Motor neuron (in vitro differentiated cells): ENCODE measurements at places on chromosomes 7 and 10. TPM values are rescaled to one million over a fixed set of nuclear protein-coding genes. Genes with fewer than 3 reads are reported as not detected.

The LLCFC1 gene
- 0.67 TPM in 1 of 2 replicates, not detected in the other for total RNA-seq

DNA sequence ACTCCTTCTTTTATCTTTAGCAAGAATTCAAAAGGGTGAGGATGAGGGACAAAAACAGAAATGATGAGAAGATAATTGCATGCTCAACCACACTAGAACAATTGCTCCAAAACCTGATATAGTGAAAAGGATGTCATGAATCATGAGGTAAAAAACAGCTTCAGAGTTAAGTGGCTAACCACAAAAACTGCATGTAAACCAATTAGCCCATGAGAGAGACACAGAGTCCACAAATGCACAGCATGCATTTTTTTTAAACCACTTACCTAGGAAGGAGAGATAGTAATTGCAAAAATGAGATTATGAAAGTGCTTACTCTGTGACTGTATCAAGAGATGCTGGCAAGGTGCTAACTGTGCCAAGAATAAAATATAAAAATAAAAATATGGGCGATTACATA, 132.9 kb downstream of the MBL2 start:
- no peak for ATAC-seq

The TPK1 gene
- total RNA-seq = 3.9 and 4.9 TPM in 2 replicates

GRCh38 chr7:4882169-4883032, 1.1 kb downstream of the RADIL start:
- ATAC-seq = peak; percentile 53

DNA sequence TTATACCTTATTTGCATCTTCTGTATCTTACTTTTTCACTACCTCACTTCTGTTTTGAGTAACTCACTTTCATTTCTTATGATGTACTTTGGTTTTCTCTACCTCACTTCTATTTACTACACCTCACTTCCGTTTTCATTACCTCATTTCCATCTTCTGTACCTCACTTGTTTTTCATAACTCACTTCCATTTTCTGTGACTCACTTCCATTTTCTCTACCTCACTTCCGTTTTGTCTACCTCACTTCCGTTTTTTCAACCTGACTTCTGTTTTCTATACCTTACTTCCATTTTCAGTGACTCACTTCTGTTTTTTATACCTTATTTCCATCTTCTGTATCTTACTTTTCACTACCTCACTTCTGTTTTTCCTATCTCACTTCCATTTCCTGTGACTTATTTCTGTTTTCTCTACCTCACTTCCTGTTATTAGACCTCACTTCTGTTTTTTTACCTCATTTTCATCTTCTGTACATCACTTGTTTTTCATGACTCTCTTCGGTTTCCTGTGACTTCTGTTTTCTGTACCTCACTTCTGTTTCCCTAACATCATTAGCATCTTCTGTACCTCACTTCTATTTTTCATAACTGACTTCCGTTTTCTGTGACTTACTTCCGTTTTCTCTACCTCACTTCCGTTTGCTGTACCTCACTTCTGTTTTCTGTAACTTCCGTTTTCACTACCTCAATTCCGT, 493.1 kb upstream of the AKR1E2 start:
- ATAC-seq = no peak

DNA sequence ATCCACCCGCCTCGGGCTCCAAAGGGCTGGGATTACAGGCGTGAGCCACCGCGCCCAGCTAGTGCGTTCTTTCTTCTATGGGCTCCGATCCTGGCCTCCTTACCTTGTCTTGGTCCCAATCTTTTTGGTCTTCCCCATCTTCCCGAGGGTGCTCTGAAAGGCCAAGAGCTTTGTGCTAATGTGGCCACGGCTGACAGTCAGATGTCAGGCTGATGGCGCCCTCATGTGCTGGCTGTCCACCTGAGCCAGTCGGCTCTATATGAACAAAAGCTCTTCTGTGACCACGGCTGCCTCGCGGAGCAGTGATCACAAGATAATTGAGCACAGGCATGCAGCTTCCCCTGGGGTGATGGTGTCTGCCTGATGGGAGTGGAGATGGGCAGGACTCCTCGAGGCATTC, 11.0 kb upstream of the AHCYL2 start:
- peak; percentile 69 for ATAC-seq

The ZNF438 gene
- 3.5 and 3.6 TPM in 2 replicates for total RNA-seq

- ATAC-seq = no peak
These were observed 23.1 kb downstream of the RCC1L start for GRCh38 chr7:75050501-75050900.

DNA sequence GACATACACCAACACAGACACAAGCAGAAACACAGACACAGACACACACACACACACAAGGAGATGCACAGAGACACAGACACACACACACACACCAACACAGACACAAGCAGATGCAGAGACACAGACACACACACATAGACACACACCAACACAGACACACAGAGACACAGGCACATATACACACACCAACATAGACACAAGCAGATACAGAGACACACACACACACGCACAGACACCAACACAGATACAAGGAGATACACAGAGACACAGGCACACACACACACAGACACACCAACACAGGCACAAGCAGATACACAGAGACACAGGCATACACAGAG, 347.2 kb upstream of the KLF6 start:
- no peak for ATAC-seq

The SPDYE8 gene
- 0.93 and 1.2 TPM in 2 replicates for total RNA-seq

The ITPRID1 gene
- 0.06 TPM in 1 of 2 replicates, not detected in the other for total RNA-seq

GRCh38 chr7:47149208-47149839, 432.6 kb downstream of the TNS3 start:
- no peak for ATAC-seq

GRCh38 chr7:155682484-155682883, 38.0 kb downstream of the RBM33 start:
- no peak for ATAC-seq

The SMKR1 gene
- 2.8 and 4.4 TPM in 2 replicates for total RNA-seq

GRCh38 chr10:44180321-44181168, 204.4 kb downstream of the CXCL12 start:
- ATAC-seq = peak; percentile 66

The TRAPPC14 gene
- 20.4 and 21.2 TPM in 2 replicates for total RNA-seq

DNA sequence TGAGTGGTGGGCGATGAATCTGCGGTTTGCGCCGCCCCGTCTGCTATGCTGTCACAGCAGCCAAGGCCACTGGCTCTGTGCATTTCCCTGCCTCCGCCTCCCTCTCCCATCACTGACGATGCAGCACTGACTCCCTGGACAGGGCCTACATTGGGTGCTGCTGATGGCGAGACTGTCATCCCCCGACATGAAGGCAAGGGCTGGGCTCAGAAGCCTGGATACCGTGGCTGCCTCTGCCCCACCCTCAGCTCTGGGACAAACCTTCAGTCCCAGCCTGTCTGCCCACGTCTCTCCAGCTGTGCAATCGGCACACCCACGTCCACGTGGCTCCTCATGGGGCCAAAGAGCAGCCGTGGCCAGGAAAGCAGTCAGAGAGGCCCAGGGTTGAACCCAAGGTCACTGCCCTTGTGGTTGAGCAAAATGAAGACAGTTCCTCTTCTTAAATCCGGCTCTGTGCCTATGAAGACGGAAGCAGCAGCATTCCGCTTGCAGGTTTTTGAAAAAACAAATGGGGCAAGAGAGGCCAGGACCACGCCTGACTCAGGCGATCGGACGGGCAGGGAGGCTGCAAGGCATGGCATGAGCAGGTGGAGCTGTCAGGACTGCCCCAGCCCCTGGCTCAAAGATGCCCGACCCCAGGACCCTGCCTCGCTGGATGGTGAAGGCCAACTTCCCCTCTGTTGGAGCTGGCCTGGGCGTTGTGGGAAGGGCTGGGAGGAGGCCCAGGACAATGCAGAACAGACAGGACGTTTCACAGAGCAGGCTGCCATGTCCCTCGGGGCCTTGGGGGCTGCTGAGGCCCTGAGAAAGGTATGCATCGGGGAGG, 517.5 kb downstream of the DNAJB6 start:
- ATAC-seq = peak; percentile 43

The SFRP5 gene
- total RNA-seq = 0.63 and 0.98 TPM in 2 replicates

DNA sequence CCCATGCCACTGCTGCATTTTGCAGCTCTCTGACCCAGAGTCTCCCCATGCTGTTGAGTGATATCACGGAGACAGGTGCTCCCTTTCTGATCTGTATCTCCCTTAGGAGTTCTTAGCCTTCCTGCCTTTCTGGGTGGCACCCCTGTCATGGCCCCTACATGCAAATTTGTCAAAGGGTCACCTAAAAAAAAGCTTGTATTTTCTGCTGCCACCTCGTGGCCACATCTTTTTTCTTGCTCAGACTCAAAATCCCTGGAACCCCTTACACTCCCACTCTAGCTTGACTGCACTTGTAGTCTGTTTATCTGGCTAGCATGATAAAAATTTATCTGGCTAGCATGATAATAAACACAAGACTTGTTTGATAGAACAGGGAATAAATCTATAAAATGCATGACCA, 809.1 kb downstream of the SORCS1 start:
- no peak for ATAC-seq

- ATAC-seq = no peak
These were observed 26.4 kb downstream of the PDLIM1 start for GRCh38 chr10:95264227-95265051.

GRCh38 chr7:80637911-80638765, at the start of gene CD36:
Gene CD36 (plus strand): TSS chr7:80638642. CDS start chr7:80646741, 8,099 bp downstream.
- no peak for ATAC-seq

GRCh38 chr7:100466653-100467605, 2.9 kb upstream of the SPACDR start:
- ATAC-seq = no peak

DNA sequence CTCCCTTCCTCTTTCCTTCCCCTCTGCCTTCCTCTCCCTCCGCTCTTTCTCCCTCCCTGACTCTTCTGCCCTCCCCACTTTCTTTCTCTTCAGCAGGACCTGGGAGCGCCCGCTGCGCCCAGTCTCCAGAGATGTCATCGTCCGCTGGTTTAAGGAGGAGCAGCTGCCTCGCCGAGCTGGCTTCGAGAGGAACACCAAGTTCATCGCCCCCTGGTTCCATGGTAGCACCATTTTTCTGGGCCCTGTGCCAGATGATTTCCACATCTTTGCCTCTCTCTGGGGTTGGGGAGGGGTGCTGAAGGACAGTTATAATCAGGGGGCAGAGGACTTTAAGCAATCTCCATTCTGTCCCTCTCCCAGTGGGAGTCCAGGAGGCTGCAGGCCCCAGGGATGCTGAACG, 71.6 kb downstream of the SH2D4B start:
- ATAC-seq = no peak

DNA sequence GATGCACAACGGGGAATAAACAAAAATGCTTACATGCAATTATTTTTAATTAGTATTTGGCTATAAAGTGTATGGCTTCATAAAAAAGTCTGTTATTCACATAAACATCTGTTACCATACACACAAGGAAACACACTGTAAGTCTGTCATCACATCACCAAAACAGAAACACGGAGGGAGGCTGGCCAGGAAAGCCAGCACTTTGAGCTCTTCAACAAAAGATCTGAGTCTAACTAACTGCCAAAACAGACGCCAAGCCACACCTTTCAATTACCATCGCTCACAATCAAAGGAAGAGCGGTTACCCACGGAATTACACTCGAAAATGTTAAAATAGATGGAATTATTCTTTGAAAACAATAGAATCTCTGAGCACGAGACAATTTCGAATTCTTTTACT, 49.2 kb upstream of the MGMT start:
- no peak for ATAC-seq

The ZNF853 gene
- total RNA-seq = 6.3 and 7.8 TPM in 2 replicates

GRCh38 chr7:380139-380485, 90.1 kb downstream of the FOXL3 start:
- ATAC-seq = peak; percentile 72

- ATAC-seq = peak; percentile 70
These were observed 53.2 kb downstream of the GAD2 start for GRCh38 chr10:26269754-26270153.

DNA sequence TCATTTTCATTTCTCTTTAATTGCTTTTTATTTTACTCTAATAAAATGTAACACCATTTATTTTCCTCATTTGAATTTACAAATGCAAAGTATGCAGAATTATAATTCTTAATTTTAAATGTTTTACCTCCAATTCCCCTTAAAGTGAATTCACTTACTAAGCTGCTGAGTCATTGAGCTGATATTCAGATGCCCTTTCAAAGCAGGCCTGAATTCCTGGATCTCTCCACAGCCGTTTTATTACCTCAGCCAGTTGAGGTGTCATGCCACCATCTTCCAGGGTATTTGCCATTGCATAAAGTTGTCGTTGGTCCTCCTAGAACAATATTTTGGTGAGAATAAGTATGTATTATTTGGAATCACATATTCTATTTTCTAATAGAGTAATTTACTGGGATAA, 33.2 kb downstream of the GNAT3 start:
- peak; percentile 57 for ATAC-seq

The PTF1A gene
- 0.45 TPM in 1 of 2 replicates, not detected in the other for total RNA-seq

DNA sequence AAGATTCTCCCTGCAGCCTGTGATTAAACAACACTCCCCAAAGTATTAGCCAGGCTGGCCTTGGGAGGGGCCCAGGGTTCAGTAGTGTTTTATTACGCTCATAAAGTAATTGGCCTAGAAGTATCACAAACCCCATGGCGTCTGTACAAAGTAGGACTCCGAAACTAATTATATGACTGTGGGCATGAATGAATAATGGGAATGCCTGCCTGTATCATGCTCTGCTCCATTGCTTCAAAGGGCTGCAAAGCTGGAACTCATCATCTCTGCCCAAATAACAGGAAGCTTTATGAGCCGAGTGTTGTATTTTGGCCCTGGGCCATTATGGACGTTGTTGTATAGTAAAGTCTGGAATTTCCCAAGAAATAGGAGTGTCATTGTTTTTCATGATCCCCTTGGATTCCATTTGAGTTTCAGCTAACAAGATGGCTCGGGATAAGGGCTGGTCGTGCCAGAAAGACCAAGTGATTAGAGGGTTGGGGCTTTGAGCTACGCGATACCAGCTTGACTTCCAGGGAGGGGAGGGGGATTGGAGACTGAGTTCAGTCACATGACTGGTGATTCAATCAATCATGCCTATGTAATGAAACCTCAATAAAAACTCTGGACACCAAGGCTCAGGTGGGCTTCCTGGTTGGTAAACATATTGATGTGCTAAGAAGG, 65.3 kb upstream of the NPTX2 start:
- ATAC-seq = no peak

GRCh38 chr7:41503438-41503837, 199.5 kb downstream of the INHBA start:
- ATAC-seq = no peak

GRCh38 chr7:99679400-99680191, at the start of gene CYP3A5:
Gene CYP3A5 (minus strand): TSS chr7:99679996. CDS start chr7:99679896, 100 bp downstream.
- peak; percentile 81 for ATAC-seq

GRCh38 chr7:73423519-73424488, 9.8 kb upstream of the FZD9 start:
- peak; percentile 56 for ATAC-seq

DNA sequence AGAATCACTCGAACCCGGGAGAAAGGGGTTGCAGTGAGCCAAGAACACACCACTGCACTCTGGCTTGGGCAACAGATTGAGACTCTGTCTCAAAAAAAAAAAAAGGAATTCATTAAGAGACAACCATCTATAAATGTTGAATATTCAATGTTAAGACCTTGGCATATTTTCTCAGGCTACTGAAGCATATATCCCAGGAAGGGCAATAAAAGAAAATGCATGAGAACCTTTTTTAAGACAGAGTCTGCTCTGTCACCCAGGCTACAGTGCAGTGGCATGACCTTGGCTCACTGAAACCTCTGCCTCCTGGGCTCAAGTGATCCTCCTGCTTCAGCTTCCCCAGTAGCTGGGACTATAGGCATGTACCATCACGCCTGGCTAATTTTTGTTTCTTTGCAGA, 165.0 kb downstream of the JMJD1C start:
- ATAC-seq = no peak
